Esophagus mucosa (tissue), 1 donor: ENCODE measurements at places on chromosomes 6 and 20. TPM values are rescaled to one million over a fixed set of nuclear protein-coding genes. Genes with fewer than 3 reads are reported as not detected.

DNA sequence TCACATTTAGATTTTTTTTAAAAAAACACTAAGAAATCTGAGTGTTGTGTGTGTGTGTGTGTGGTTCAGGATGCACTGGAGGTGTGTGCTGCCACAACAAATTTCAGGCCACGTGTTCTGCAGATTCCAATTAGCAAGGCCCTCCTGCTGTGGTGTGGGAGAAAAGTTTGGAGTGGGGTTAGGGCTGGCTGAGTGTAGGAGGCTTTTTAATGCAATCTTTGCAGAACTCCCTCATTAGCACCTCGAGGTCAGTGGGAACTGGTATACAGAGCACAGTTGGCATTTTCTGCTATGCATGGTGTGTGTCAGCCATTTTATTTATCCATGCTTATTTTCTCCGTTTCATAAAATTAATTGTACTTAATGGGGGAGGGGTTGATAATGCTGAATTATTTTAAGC is 187.6 kb downstream of the SOX4 start:
- no peak for ATAC-seq

GRCh38 chr6:52632011-52632410 is 38.9 kb upstream of the TMEM14A start:
- no peak for ATAC-seq

DNA sequence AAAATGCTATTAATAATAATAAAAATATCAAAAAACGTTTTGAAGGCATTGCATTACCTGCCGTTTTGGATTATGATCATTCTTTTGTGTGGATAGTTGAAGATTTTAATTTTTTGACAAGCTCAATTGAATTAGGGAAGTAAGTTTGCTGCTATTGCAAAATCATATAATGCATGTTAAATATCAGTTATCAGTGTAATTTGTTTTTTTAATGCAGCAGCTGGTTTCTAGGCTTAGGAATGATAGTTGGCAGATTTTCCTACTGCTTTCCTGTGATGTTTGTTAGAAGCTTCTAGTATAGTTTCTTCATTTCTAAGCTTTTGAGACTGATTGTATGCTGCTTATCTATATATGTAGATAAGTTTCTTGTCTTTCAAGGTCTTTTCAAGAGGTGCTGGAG is 99.0 kb downstream of the JARID2 start:
- no peak for ATAC-seq

GRCh38 chr20:12502443-12502842 is 506.3 kb upstream of the SPTLC3 start:
- ATAC-seq, result no peak

DOK5 gene
- 0.12 TPM for total RNA-seq

MMS22L gene
- 10.2 TPM for total RNA-seq

ERGIC3 gene
- 168 TPM for total RNA-seq

DNA sequence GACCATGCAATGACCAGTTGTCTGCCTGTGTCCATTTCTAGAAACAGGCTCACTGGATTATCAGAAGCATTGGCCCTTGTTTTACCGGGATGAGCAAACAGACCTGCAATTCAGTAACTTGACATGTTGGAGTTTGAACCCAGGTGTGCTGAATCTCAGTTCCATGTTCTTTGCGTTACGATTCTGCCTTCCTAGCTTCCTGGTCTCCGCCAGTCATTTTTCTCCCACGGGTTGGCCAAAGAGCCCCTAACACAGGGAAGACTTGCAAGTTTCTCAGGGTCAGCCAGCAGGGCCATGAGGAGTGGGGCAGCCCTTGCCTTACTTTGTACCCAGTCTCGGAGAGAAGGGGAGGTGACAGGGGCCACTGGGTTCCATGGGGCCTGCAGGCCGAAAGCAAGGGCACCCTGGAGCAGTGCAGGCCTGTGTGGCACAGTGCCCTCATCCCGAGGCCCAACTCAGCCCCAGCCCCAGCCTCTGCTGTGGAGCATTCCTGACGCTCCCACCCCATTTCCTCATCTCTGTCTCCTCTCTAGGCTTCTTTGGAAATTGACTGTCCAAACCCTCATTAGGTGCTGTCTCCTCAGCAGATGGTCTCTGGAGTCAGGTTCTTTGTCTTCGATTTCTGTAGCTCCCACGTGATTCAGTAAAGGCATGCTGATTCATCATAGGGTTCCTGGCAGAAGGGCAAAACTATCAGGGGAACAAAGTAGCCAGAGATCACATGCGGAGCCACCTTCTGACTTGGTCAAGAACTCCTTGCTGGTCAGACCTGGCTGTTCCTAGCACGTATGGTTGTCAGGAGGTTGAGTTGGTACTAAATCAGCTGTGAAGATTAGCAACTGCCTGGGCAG is 23.6 kb downstream of the CDS2 start:
- ATAC-seq, result no peak

DNA sequence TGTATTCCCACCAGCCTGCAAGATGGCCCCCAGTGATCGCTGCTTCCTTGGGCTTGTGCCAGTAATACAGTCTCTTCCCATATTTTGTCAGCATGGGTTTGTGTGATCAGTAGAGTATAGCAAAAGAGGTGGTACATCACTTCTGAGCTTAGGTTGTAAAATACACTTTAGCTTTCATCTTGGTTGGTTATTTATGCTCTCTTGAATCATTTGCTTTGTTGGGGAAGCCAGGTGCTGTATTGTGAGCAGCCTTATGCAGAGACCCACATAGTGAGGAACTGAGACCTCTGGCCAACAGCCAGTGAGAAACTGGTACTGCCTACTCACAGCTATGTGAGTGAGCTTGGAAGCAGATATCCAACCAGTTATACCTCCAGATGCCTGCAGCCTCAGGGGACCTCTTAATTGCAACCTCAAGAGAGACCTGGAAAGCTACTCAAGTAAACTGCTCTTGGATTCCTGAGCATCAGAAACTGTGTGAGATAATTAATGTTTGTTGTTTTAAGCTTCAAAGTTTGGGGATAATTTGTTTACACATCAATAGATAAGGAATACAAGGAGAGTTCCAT is 229.3 kb downstream of the FARS2 start:
- no peak for ATAC-seq

- peak; percentile 17 for ATAC-seq
These were observed 540 bp upstream of the RBM24 start for GRCh38 chr6:17280552-17281090.

GRCh38 chr6:37134036-37134395 is 35.9 kb upstream of the PIM1 start:
- no peak for ATAC-seq

GRCh38 chr6:128504003-128504654 is 16.3 kb downstream of the PTPRK start:
- no peak for ATAC-seq

MACROD2 gene
- 2.2 TPM for total RNA-seq

PI16 gene
- 0.20 TPM for total RNA-seq

DNA sequence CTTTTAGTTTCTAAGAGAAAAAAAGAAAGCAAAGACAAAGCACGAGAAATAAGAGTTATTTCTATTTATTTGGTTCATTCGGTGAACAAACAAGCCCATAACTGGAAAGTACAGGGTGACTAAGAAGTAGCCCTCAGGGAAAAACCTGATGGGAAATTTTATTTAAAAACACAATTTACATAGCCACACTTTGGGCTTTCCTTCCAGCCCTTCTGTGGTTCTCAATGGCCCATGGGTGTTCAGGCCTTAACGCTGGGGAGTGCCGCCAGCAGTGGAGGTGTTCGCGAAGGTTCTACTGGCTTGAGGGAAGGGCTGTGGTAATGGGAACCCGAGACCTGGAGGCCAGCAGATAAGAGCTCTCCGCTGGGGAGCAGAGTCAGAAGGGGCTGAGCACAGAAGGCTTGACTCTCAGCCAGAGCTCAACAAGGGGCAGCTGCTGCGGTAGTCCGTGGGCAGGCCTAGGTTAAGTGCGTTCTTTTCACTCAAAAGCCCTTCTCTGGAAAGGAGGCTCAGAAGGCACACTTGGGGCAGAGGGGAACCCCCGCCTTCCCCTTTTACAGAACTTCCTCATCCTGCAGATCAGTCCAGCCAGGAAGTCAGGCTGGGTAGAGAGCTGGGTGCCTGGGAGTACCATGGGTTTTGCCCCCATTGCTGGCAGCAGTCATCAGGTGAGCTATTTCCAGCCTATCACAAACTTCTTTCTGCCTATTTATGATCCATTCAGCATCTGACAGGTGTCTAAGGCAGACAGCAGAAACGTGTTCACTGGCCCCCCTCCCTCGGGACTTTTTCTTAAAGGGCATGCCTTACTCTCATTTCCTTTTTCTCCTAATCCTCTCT is 8.8 kb upstream of the CD83 start:
- peak; percentile 43 for ATAC-seq

- no peak for ATAC-seq
These were observed 1.6 kb upstream of the HEY2 start for GRCh38 chr6:125747589-125748405.

DNA sequence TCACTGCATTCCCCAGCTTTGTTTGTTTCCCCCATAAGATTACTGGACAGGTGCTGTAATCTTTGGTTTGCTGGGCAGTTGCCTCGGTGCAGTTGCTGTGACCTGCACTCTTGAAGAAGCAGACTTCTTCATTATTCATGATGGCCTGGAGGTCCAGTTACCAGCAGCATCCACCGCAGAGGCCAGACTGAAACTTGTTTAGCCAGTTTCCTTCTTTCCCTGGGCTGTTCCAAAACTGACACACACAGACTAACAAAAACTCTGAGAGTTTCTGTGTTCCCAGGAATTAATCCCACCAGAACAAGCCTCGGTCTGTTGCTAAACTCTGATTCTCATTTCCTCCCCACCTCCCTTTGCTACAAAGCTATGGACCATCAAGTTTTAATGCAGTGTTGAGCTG is 144.1 kb downstream of the QRSL1 start:
- peak; percentile 88 for ATAC-seq

DNA sequence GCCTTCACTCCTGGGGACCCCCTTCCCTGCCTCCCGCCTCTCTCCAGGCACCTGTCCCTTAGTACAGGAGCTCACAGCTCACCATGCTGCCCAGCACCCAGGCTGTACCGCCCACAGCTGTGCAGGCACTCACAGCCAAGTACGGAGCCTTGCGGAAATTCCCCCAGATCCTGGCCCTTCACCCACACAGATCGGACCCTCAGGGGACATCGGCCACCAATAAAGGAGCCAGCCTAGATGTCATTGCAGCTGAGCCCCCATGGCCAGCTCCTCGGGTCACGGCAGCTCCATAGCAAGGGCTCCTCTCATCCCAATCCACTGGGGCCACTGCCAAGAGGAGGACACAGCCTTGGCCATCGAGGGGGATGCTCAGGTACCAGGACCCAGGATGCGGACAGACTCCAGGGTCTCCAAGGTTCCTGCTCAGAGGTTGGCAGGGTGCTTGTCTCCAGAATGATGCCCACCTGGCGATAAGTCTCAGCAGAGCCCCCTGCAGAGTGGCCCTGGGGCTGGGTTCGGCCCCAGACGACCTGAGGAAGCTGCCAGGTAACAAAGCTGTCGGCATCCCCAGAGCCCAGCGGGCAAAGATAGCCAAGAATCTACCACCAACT is 82.3 kb downstream of the YTHDF1 start:
- no peak for ATAC-seq

GPLD1 gene
- 1.4 TPM for total RNA-seq

FARS2 gene
- 15.4 TPM for total RNA-seq

TMEM74B gene
- total RNA-seq, result 1.4 TPM

GRCh38 chr6:168101590-168102314 is 22.7 kb upstream of the FRMD1 start:
- no peak for ATAC-seq

DNA sequence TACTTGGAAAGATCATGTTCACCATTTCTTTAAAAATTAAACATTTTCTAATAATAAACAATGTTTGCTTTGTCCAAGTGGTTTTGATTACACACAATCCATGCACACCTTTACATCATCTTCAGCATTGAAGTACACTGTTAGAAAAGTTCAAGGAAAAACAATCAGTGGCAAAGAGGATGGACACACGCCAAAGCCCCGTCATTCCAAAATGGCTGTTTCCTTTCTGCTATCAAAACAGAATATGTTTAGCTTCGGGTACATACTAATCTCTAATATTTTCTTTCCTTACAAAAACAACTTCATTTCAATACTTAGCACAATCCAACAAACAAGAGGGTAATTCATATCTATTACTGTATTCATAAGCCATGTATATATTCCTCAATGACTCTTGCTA is 24.5 kb downstream of the REPS1 start:
- no peak for ATAC-seq

ANKRD6 gene
- 9.9 TPM for total RNA-seq

DNA sequence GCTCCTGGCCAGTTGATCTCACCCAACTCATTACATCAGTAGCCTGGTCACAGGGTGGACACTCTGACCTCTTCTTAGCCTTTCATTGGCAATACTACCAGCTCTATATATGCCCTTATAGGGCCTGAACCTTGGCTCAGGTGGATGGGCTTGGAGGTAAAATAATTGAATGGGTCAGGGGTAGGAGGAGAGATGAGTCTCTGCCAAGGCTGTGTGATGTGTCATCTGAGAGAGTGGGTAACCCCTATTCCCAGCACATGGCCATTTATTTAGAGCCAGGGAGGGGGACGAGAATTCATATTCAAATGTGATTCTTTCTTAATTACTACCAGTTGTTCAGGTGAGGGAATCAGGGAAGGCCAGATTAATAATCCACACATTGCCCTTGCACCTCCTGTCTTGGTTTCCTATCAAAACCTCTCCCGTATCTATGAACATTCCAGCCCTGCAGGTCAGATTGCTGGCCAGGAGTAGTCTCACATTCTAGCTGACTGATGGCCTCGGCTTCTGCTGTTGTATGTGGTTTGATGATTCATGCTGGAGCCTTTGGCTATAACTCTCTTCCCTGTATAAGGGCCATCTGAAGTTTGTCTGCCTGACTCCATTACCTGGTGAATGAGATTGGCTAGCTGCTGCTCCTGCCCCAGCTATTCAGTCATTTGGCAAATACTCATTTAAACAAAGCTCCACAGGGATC is 13.4 kb downstream of the C20orf173 start:
- peak; percentile 76 for ATAC-seq

GRCh38 chr6:144665932-144666450 is 380.9 kb downstream of the UTRN start:
- no peak for ATAC-seq

DNA sequence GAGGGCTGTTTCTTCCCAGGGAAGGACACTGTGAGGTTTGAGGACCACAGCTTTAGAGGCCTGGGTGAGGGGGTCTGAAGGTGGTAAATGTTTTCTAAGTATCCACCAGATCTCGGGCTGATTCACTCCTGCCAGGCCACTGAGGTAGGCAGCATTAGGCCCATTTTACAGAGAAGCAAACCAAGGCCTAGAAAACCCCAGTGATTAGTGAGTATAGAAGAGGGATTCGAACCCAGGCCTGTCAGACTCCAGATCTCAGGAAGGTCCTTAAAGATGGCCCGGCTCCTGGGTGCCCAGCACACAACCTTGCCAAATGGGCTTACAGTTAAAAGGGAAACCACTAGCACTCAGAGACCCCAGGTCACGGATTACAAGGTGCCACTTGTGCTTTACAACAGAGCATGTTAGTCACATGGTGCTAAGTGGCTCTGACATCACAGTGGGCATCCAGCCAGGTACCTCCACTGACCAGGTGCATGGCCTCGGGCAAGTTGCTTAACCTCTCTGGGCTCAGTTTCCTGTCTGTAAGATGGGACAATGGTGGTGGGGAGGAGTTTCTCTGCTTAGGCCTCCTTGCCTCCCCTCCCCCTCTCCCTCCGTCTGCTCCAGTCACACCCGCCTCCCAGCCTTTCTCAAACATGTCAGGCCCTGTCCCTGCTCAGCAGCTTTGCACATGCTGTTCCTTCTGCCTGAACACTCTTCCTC is 18.8 kb upstream of the SIRPA start:
- ATAC-seq, result no peak
